ENCODE measurements at places on chromosomes 11 and 22.

GRCh38 chr11:122304973-122305372, 189.0 kb upstream of the BLID start:
- DNase-seq: no peak

- no peak for DNase-seq
Measured at GRCh38 chr11:78244080-78244479, 55.4 kb downstream of the USP35 start.

- no peak for DNase-seq
Measured at GRCh38 chr22:43867839-43868635, 5.7 kb upstream of the SULT4A1 start.

- no peak for DNase-seq
Measured at GRCh38 chr11:74630043-74630442, 37.7 kb downstream of the POLD3 start.

DNA sequence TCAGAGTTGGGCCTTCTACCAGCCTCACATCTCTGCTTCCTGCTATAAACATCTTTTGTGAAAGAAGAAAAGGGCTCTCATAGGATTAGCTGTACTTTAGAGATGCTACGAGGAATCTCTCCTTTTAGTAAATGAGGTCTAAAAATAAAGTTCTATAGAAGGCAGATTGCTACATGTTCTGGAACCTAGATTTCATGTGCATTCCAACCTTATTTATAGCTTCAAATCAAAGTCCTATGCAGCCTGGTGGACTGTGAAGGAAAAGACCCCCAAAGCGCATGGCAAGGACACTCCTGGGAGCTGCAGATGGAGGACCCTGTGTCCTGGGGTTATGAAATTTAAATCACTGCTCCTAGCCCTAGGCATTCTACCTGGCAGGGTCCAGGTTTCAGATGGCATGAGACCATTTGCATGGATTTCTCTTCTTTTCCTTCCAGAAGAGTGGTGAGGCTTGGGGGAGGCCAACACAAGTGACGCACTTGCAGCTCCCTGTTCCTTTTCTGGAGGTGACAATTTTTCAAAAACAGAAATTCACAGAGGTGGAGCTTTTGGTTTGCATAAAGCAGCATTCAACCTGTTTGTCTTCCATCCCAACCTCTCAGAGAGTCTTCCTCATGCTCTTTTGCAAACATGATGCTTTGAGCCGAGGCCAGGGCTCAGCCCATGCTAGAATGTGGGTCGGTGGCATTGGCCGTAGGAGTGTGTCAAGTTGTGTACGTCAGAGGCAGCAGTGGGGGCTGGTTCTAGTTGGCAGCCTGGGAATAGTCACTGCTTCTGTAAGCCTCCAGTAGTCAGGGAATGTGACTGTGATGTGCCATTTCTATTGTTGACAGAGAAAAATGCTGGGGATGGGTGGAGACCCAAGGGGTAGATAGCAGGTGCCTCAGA, 6.3 kb downstream of the CRY2 start:
- DNase-seq: no peak

DNA sequence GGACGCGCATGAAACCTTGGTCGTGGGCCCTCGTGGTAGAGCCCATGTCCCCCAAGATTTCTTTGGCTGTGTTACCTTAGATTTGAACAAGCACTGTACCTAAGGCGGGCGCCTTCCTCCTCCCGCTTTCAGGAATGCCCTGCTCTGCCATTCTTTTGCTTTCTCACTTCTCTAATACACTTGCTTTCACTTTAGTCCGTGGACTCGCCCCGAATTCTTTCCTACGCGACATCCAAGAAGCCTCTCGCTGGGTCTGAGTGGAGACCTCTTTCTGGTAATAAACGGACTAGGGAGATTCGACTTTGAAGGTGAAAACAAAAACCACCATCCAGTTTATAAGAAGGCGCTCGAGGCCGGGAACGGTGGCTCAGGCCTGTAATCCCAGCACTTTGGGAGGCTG, 1.2 kb upstream of the NUP50 start:
- DNase-seq: no peak

GRCh38 chr11:61049063-61049377, 53.3 kb upstream of the CD5 start:
- DNase-seq: no peak

- no peak for DNase-seq
Measured at GRCh38 chr11:122893131-122893530, 10.6 kb downstream of the JHY start.

DNA sequence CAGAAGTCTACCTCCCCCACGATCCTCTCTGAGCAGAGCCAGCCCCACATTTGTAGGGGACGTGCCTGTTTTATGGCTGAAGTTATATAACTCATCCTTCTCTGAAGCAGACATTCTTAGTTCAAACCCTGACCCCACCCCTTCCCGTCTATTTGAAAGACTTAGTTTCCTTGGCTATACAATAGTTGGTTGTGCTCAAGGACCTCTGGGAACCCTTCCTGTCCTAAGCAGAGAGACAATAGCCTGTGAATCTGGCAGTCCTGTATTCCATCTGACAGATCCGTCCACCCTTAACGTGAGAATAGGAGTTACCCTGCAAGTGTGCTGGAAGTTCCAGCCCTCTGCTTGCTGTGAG, 75.2 kb downstream of the MN1 start:
- DNase-seq: no peak

DNA sequence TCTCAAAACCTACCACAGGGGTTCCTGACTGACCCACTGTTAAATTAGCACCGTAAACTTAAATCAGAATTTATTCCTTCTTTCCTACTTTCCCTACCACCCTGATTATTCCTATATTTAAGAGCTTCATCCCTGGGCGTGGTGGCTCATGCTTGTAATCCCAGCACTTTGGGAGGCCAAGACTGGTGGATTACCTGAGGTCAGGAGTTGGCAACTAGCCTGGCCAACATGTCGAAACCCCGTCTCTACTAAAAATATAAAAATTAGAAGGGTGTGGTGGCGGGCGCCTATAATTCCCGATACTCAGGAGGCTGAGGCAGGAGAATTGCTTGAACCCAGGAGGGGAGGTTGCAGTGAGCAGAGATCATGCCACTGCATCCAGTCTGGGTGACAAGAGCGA, 20.3 kb downstream of the ALG9 start:
- no peak for DNase-seq

GRCh38 chr11:15613789-15614188, 499.1 kb downstream of the INSC start:
- no peak for DNase-seq

- DNase-seq: no peak
Measured at GRCh38 chr22:22420580-22420979, 88.0 kb downstream of the ZNF280B start.

DNA sequence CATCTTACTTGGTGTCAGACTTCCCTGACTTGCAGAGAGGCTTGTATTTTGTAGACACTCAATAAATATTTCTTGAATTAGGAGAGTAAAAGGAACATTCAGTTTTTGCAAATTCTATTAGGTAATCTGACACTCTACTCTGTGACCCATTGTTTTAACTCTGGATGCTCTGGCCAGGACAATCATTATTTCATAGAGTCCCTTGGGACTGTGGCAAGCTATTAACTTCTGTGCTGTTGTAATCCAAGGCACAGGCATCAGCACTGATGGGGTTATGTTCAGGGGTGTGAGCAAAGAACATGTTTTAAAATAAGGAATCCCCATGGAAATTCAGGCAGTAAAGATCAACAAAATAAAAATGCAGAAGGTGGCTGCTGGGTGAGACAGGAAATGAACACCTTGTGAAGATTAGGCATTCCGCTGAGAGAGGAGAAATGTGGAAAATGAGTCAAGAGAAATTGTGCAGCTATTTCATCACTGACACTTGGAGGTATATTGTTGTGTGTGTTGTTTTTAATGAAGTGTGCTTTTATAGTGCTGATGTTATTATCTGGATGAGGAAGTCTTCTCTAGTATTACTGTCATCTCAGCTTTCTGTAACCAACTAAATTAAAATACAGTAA, 175.2 kb downstream of the WNT11 start:
- DNase-seq: no peak

GRCh38 chr11:119057000-119057769, at the start of gene HYOU1:
Gene HYOU1, minus strand, starts transcription at chr11:119057205. Its CDS starts 1,045 bp downstream, at chr11:119056160.
- DNase-seq: peak; percentile 97

DNA sequence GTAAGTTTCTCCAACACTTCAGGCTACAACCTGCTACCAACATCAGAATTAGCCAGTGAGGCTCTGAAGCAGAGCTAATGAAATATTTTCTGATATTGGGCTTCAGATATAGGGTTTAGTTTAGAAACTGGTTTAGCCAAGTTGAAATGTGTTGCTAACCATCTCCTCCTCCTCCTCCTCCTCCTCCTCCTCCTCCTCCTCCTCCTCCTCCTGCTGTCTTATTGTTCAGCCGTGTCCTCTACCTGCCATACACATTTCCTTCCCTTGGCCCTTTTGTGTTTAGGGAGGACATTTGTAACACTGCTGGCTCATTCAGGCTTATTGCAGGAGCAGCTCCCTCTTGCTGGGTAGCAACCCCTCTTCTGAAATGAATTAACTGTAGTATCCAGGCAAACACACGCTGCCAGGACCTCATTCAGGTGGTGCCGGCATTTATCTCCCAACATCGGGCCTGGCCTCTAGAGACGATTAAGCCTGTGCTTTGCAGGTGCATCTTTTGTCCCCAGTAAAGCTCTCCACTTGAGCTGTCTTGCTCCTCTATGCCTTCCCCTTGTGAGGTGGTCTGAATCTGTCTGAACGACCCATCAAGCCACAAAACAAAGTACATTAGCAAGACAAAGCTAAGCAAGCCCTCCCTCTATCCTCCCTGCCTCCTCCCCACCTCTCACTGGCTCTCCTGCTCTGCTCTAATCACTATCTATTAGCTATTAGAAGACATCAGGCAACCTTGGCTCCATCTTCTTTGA, 82.9 kb downstream of the KCNJ1 start:
- no peak for DNase-seq

DNA sequence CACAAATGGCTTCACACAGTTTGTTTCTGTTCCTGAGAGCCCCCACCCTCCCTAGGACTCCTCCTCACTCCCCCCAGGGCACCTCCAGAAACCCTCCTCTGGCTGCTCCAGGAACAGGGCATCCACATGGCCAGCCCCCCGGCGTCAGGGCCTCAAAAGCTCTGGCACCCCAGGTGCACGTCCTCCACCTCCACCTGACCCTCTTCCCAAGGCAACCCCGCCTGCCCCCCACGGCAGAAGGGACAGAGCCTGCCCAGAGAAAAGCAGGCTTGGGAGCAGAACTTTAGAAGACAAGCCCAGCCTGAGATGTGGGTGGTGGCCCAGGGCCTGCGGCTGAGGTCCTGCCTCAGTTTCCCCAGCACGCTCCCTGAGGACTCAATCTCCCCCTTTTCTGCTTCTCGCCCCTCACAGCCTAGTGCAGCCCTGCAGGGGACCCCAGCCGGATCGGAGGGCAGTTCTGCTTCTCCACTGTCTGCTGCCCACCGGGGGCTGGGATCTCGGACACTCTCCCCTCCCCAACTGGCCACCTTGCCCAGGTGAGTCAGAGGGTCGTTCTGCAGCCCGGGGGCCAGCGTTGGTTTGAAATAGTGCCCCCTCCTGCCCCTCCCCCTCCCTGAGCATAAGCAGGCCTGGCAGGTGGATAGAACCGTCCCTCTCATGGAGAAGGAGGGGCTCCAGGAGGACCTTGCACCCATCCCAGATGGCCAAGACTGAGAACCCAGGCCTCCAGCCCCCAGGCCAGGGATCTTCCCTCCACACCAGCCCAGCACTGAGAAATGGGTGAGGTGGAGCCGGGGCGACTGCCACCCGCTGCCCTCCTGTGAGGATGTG, 2.4 kb upstream of the TRABD start:
- DNase-seq: no peak

GRCh38 chr22:32622004-32622743, 147.6 kb downstream of the FBXO7 start:
- DNase-seq: no peak

DNA sequence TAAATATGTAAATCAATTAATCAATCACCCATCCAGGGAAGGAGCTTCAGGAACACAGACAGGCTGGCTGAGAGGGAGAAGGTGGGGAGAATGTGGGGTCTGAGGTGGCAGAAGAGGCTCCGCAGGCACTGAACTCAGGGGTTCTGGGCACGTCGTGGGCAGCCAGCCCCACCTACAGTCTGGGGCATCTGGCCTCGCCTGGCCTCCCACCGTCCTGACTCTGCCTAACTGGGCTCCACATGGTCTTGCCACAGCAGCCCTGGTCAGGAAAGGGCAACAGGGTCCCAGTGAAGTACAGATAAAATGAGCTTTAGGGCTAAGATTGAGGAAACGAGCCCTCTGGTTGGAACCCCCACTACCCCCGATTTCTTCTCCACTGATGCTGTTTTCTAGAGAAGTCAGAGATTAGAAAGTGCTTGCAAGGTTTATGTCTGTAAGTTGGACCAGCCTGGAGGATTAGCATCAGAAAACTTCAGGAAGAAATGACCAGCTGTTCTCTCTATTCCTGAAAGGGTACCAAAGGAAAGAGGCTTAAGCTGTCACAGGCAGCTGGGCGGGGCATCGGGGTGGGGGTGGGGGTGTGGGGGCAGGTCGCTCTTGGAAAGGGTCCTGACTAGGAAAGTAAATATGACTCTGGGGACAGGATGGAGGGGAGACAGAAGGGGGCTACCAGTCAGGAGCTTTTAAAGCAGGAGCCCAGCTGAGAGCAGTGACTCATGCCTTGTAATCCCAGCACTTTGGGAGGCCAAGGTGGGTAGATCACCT, 261.7 kb downstream of the BUD13 start:
- no peak for DNase-seq

DNA sequence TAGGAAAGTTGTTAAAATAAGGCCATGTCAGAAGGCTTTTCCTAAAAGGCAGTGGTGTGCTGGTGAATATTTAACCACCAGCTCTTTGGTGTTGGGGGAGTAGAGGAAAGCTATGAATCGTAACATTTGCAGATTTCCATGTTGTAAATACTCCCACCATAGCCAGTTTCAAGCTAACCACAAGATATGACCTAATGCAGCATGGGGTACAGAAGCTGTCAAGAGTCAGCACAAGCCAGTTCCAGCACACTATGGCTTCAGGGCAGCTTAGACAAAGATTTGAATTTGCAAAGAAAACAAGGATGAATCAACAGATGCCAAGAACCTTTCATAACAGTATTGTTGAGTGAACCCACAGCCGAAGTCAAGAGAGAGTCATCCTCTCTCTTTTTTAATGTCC, 40.0 kb downstream of the COMMD9 start:
- no peak for DNase-seq

- no peak for DNase-seq
Measured at GRCh38 chr11:62652161-62653006, 718 bp downstream of the INTS5 start.

DNA sequence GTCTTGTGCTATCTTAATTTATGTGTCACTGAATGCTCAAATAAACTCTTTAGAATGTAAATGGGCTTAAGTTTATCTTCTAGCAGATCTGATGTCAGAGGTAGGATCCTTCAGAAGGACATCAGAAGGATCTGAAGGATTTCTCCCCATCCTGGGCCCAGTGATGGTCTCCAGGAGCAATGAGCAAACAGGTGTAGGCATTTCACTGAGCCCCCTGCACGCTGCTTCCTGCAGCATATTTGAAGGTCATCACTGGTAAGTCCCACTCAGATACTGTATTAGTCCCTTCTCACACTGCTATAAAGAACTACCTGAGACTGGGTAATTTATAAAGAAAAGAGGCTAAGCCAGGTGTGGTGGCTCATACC, 4.5 kb downstream of the GSTP1 start:
- no peak for DNase-seq

DNA sequence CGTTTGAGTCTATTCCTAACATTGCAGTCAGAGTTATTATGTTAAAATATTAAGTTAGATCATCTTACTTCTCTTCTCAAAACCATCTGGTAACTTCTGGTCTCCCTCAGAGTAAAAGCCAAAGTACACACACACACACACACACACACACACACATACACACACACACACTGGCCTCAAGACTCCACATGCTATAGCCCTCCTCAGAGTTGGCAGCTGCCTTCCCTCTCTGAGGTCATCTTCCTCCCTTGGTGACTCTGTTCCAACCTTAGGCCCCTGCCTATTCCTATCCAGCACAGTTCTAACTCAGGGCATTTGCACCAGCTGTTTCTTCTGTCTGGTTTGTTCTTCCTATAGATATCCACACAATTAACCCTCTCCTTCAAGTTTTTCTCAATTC, 272.0 kb upstream of the SESN3 start:
- no peak for DNase-seq
